ENCODE measurements at places on chromosomes 4 and X.

GRCh38 chrX:13014111-13015096 lies 30.0 kb downstream of the FAM9C start:
- no peak for DNase-seq

- no peak for DNase-seq
These were observed 93.0 kb downstream of the GEMIN8 start for GRCh38 chrX:13936521-13937225.

DNA sequence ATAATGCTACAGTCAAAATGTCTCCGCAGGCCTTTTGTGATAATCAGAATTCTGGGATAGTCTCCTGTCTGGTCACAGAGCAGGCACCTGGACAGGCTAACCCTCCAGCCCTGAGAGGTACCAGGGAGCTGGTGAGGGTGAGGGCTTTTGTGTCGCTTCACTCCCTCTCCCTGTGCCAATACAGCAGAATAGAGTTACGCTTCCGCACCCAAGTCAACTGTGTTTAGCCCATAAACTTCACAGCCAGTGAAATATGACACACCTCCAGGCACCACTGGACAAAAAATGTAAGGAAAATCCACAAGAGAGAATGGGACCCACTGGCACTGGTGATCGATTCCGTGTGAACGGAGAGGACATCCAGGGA lies 1.3 kb downstream of the GAK start:
- DNase-seq: no peak

DNA sequence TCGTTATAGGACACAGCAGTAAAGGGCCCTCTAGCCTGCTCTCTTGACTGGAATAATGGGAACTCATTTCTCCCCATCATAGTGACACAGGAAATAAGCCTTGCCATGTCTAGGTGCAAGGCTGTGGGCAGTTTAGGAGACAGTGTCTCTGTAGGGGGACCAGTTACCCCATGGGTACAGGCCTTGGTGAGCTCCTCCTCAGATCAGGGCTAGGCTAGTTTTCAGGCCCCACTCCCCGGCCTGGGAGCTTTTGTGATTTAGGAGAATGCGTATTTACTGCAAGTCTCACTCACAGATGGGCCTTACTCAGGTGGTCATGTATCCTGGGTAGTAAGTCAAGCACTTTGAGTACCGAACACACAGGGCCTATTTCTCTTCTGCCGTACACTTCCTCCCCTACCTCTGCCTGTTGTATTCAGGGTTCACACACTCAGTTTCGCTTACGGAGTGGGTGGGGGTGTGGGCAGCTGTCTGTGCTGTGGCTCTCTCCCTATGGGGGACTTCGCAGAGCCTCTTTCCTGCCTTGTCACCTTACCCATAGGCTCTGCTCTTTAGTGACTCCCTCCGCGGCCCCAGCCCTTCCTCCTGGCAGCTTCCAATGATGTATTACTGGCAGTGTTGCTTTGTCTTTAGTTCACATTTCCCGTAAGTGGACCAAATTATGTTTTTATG lies 34.2 kb downstream of the FAM193A start:
- peak; percentile 18 for DNase-seq

DNA sequence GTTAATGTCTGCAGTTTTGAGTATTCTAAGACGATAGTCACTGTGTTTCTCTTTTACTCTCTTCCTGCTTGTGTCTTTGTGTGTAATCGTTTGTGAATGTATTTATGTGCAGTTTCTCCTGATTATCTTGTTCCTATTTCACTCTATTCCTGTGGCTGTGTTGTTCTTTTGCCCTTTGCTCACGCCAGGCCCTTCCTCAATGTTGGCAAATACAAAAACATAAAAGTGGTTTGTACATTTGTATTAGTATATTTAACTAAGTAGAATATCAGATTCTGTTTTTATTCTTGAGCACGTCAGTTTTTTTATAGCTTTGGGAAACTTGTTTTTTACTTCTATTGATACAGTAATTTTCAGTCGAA lies 107.6 kb upstream of the BMPR1B start:
- DNase-seq: no peak
